Urinary bladder (tissue), 4 donors: ENCODE measurements at places on chromosomes 4 and X. TPM values are rescaled to one million over a fixed set of nuclear protein-coding genes. Genes with fewer than 3 reads are reported as not detected.

DNA sequence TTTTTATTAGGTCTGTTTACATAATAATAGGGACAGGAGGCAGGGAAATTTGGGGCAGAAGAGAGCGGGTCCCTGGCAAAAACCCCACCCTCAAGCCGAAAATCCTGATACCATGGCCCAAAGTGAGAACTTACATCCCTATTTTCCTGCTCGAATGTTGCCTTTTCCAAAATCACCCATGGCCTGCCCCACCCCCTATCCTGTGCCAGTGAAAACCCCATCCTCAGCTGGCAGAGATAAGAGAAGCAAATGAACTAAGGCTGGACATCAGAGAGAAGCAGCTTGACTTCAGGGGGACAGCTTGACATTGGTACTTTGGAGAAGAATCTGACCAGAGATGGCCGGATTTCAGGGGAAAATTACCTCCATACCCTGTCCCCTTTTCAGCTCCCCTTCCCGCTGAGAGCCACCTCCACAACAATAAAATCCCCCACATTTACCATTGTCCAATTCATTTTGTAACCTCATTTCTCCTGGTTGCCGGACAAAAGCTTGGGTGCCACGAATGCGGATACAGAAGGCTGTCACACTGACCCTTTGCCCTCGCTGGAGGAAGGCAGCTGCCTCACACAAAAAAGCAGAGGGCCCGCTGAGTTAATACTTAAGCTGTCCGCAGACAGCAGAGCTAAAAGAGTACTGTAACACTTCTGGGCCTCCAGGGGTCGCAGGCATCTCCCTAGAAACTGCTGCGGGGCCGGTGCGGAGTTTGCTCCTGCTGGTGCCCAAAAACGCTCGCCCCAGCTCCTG, 196.2 kb downstream of the SNCA start:
- no peak for DNase-seq

DNA sequence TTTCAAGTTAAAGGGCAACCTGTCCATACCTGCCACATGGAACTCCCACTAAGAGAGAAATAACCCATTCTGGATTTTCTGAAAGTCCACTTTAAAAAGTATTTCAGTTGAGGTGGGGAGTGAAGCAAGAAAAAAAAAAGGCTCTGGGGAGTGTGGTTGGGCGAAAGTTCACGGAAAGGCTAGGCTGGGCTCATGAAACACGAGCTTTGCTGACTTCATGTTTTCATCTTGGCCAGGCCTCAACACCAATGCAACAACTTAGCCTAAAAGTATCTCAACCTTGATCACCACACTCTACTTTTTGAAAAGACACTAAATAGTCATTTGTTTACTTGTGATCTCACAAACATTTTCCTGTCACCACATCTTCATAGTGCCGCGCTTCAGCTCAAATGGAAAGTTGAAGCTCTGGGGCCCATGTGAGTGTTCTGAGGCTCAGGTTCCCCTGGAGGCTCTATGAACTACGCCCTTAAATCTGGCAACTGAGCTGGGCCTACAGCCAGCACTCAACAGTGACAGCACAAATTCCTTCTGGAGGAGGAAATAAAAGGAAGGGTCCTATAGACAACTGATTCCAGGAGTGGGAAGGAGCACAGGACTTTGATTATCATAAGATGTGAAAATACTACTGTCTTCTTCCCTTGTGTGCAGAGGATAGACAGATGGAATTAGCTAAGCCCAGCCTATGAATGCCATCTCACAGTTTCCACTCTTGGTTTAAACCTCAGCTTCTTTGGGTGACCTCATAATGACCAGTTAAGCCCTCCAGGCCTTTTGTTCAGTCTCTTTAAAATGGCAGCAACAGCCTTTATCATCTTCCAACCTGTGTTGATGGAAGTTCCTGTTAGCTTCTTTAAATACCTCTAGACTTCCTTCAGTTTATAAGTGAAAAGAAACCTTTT, 5.1 kb downstream of the CD40LG start:
- no peak for DNase-seq

GRCh38 chr4:153438916-153439756, 27.0 kb upstream of the TMEM131L start:
- no peak for DNase-seq

- no peak for DNase-seq
Observed at GRCh38 chr4:122591196-122591595, 29.7 kb downstream of the IL21 start.

- no peak for DNase-seq
Observed at GRCh38 chr4:41887821-41888686, 47.2 kb upstream of the TMEM33 start.

DNA sequence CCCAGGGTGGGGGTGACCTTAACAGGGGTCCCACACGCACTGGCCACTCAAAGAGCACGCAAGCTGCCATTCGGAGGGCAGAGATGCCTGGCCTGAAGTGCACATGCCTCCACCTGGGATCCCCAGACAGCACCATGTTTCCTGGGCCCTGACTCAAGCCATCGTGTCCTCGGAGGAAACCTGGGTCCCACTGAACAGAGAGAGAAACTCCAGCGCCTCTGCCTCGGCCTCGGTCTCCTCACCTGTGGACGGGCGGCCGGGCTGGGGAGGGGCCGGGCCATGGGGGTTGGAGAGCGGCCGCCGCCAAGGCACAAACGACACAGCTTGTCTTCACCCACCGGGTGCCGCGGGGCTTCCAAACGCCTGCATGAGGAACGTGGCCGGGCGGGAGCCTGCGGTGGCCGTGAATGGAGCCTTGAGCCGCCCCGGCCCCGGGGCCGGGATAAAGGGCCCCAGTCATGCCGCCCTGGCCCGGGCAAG, 30.0 kb upstream of the FGFR3 start:
- no peak for DNase-seq

The VGLL1 gene
- total RNA-seq = 7.5 TPM

The L1CAM gene
- 5.6 TPM for total RNA-seq

The RHOXF2B gene
- not detected for total RNA-seq
